Fibroblast of villous mesenchyme (primary cell): ENCODE measurements at places on chromosomes 5 and 9. TPM values are rescaled to one million over a fixed set of nuclear protein-coding genes. Genes with fewer than 3 reads are reported as not detected.
A peak's percentile ranks its signal among the peaks of the same experiment; 100 is the strongest.

- DNase-seq: no peak
Observed at GRCh38 chr9:127887792-127888191, 10.3 kb upstream of the AK1 start.

The CTNNA1 gene
- total RNA-seq: 455 and 461 TPM in 2 replicates

DNA sequence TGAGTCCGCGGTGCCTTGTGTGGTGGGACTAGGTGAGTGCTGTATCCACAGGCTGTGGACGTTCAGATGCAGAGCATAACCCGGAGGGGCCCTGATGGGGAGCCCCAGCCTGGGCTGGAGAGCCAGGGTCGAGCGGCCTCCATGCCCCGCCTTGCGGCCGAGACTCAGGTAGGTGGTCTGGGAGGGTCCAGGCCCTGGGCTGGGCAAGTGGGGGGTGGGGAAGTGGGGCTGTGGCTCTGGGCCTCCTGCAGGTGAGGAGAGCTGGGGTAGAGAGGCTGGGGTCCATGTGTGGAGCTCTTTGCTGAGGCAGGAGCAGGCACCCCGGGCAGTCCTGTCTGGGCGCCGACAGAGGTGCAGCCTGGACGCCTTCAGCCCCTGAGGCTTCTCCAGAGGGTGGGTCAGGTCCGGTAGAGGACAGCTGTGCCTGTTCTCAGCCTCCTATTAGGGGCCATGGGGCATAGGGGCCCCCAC, 241.1 kb downstream of the CACNA1B start:
- DNase-seq: no peak

- no peak for DNase-seq
Observed at GRCh38 chr5:77366717-77367500, 125.2 kb downstream of the WDR41 start.

The WDR38 gene
- total RNA-seq: not detected in 2 replicates

- no peak for DNase-seq
Observed at GRCh38 chr5:128626536-128627090, 88.6 kb upstream of the FBN2 start.

GRCh38 chr5:158463188-158463587, 604.2 kb upstream of the CLINT1 start:
- DNase-seq: no peak

- DNase-seq: no peak
Observed at GRCh38 chr5:75664979-75665378, 52.3 kb downstream of the POC5 start.

GRCh38 chr5:112417931-112418658, 982 bp downstream of the EPB41L4A start:
- DNase-seq: peak; percentile 21

The CREBRF gene
- 8.1 and 15.5 TPM in 2 replicates for total RNA-seq

GRCh38 chr9:38032266-38033110, 36.5 kb downstream of the SHB start:
- DNase-seq: no peak

The ZNF79 gene
- 10.6 and 12.5 TPM in 2 replicates for total RNA-seq

GRCh38 chr9:128091571-128091970, 23.5 kb downstream of the SLC25A25 start:
- no peak for DNase-seq

DNA sequence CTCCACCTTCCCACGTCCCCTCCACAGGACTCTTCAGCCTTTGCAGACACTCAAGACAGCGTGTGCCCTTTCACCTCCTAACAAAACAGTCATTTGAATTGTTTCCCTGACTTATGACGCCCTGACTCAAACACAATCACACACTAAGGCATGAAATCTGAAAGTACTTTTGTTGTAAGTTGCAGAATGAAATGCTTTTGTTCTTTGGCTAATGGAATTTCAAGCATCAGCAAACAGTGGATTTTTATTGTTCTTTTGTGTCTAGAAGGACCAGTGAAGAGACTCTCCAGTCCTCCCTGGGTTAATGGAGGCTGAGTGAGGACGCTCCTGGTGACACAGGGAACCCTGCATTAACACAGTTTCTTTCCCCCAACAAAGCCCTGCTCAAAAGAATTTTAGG, 380.1 kb downstream of the CTNND2 start:
- DNase-seq: no peak

The TAF1L gene
- under 0.01 TPM in 1 of 2 replicates, not detected in the other for total RNA-seq

The KCNV2 gene
- total RNA-seq: not detected in 2 replicates

The SOHLH1 gene
- not detected in 2 replicates for total RNA-seq

The SLC34A3 gene
- under 0.01 TPM in 1 of 2 replicates, not detected in the other for total RNA-seq

GRCh38 chr5:177023303-177023664, 788 bp downstream of the ZNF346 start:
- no peak for DNase-seq

DNA sequence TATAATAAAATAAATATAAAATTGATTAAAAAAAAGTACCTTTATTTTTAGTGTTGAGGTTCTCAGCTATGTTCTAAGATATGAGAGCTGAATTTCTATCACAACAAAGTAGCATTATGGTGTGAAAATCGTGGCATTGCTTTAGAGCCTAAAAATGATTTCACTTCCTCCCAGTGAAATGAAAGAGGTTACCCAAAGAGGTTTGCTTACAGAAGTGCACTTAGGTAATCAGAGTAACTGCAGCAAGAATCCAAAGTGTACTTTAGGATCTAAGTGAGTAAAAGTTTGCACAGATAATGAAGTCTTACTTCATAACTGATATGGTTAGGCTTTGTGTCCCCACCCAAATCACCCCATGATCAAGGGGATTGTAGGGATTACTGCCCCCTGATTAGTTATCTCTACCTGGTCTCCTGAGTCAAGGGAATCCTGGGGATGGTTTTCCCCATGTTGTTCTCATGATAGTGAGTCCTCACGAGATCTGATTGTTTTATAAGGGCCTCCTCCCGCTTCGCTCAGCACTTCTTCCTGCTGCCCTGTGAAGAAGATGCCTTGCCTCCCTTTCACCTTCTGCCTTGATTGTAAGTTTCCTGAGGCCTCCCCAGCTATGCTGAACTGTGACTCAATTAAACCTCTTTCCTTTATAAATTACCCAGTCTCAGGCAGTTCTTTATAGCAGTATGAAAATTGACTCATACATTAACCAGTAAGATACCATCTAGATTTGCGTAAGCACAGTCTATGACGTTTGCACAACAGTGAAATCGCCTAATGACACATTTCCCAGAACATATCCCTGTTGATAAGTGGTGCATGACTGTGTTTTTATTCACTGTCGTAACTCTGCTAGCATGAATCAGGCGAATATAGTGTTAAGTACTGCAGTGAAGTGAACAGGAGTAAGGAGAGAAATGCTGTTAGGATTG, 40.3 kb upstream of the LRRC70 start:
- peak; percentile 91 for DNase-seq

GRCh38 chr5:128965638-128966302, 482 bp downstream of the SLC27A6 start:
- no peak for DNase-seq

The MAP3K1 gene
- total RNA-seq: 7.7 and 9.5 TPM in 2 replicates

The ITGA2 gene
- 16.4 and 35.0 TPM in 2 replicates for total RNA-seq

GRCh38 chr9:4118666-4119065, 181.2 kb downstream of the GLIS3 start:
- DNase-seq: no peak

The NR2F1 gene
- total RNA-seq: 29.8 and 68.3 TPM in 2 replicates

DNA sequence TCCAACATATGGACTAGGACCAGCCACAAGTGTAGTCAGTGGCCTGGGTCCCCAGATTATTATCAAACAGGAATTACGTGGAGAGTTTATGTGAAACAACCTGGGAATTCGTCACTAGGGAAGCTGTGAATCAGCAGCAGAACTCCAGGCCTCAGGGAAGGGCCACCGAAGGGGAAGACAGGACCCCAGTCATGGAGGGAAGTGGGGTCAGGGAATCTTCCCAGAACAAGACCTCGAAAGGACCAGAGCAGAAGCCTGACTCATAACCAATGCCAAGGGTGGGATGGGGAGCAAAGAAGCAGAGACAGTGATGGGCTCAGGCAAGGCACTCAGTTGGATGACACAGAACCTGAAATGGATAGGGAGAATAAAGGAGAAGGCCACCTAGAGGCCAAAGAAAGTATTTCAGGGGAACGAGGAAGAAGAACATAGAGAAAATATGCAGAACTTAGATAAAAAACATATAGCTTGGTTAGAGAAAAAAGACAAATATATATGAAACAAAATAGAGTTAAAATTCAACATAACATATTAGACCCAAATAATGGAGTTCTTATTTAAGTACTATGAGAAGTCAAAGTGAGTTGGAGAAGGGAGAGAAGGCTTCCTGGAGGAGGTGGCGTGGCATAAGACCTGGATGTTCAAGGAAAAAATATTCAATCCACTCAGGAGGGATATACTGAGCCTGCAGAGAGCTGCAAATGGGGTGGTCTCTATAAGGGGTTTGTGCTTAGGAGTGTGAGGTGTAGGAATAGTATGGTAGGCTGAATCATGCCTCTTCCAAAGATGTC, 66.7 kb upstream of the CAST start:
- DNase-seq: peak; percentile 19

DNA sequence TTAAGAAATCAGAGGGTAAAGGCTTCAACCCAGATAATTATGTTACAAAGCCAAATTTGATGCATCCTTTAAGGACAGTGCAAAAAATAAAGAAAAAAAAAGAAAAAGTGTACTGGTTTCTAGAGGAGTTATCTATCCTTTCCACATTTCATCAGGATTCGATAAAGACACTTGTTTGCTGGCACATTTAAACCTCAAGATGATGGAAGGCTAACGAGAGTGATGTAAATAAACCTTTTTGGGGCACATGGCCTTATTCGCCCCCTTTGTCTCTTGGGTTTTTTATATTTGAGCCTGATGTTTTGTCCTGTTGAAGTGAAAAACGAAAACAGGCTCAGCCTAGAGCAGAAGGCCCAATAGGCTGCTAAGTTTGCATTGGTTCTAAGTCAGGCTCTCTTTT, 416.5 kb downstream of the TAF11L14 start:
- DNase-seq: no peak

DNA sequence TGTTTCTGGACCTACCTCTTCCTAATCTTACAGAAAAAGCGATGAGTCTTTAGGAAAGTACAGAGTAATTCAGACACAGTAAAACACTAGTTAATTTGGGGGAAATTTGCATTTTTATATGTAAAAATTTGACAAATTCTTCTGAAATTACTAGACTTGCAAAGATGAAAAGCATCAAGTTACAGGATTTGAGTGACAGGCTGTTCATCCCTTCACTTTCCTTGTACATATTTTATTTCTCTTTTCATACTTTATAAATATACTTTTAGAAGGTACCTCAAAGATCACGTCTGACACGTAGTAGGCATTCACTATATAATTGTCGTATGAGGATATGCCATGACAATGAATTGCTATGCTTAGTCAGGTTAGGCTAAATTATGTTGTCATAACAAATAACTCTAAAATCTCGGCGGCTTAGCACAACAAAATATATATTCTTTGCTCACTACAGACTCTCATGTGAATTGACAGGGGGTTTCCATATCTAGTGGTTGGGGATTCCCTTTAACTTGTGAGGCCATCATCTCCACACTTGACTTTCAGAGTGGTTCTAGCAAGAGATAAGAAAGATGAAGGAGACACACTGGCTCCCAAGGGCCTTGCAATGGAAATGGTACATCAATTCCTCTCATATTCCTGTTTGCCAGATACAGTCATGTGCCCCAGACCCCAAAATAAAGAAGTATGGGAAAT, 154.1 kb upstream of the TUT7 start:
- no peak for DNase-seq

GRCh38 chr5:139808481-139809330, 13.1 kb downstream of the PSD2 start:
- DNase-seq: peak; percentile 35

The FBN2 gene
- 81.6 and 137 TPM in 2 replicates for total RNA-seq

- DNase-seq: no peak
Observed at GRCh38 chr5:116614603-116614920, 39.9 kb upstream of the SEMA6A start.

GRCh38 chr5:59380350-59380951, 513.1 kb downstream of the PDE4D start:
- peak; percentile 82 for DNase-seq

DNA sequence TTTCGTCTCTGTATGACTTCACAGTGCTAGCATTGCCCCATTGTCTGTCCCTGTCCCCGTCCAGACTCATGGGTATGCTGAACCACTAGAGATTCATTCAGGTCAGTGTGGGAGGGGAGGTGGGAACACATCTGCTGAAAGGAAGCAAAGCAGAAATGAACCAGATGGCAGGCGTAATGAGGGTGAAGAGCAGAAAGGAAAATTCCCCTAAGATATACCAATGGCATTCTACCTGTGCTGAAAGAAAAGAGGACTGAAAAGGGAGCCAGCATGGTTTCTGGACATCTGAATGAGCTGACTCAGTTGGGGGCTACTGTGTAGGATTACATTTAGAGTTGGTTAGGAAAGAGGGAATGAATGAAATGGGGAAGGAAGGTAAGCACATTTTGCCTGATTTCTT, 678.7 kb downstream of the MAT2B start:
- DNase-seq: no peak

GRCh38 chr5:143893638-143894037, 81.7 kb downstream of the HMHB1 start:
- DNase-seq: no peak

DNA sequence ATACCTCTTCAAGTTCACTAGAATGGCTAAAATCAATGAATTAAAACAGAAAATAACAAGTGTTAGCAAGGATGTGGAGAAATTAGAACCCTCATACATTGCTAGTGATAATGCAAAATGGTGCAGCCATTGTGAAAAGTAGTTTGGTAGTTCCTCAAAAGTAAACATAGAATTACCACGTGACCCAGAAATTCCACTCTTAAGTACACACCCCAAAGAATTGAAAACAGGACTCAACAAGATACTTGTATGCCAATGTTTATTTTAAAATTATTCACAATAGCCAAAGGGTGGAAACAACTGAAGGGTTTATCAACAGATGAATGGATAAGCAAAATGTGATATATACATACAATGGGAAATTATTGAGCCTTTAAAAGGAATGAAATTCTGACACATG, 70.3 kb downstream of the BARX1 start:
- DNase-seq: no peak

DNA sequence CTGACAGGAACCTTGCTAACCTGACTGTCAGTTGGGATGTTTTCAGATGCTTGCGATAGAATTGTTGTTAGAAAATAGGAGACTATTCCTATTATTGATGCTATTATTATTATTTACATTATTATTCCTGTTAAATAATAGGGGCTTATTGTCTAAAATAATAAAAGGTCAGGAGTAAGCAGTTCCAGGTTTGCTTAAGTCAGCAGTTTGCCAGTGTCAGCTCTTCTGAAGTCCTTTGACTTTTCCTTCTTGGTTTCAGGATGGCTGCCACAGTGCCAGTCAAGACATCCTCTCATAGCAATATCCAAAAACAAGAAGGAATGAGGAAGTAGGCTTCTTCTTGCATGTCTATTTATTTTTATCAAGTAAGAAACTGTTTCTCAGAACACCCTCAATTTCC, 141.7 kb upstream of the MARCHF11 start:
- DNase-seq: no peak

The SPATA31C1 gene
- total RNA-seq: not detected in 2 replicates
